Stimulated activated effector memory CD8-positive, alpha-beta T cell treated with anti-CD3 and anti-CD28 coated beads, Interleukin-12 subunit alpha, Interleukin-12 subunit beta, amount 100 ng/mL, for 72 hours (primary cell): ENCODE measurements at places on chromosomes 5 and 9.
A peak's percentile ranks its signal among the peaks of the same experiment; 100 is the strongest.

GRCh38 chr5:179817890-179818745, 2.6 kb upstream of the SQSTM1 start:
- no peak for DNase-seq

DNA sequence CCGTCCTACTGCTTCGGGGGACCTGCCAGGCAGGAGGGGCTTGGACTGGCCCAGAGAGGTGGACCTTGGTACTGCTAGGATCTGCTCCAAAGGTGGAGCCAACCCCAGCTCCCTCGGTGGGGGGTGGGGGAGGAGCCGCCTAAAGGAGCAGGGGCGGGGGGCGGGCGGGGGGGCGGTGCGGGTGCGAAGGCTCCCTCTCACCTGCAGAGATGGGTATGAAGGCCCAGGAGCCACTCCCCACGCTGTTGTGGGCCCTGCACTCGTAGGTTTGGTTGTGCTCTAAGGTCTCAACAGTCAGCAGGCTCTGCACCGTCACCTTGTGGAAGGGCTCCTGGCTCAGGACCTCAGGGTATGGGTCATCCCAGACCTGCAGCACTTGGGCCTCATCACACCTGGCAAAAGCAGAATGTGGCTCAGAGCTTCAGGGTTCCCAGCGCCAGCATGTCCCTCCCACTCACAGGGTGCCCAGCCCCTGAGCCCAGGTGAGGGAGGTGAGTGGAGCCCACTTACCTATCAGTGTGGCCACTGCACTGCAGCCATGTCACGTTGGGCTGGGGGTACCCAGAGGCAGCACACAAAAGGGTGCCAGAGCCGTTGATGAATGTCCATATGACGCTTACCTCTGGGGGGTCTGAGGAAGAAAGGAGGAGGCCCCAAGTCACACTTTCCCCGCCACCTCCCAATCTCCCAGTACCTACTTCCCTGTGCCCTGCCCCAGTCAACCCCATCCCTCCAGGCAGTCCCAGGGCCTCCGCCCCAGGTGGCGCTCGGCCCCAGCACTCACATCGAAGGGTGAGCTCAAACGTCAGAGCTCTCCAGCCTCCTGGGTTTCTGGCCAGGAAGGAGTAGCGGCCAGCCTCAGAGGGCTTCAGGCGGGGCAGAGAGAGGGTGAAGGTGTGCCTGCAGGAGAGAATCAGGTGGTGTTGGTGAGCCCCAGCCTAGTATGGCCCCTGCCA, 16.4 kb downstream of the CSF1R start:
- no peak for DNase-seq

DNA sequence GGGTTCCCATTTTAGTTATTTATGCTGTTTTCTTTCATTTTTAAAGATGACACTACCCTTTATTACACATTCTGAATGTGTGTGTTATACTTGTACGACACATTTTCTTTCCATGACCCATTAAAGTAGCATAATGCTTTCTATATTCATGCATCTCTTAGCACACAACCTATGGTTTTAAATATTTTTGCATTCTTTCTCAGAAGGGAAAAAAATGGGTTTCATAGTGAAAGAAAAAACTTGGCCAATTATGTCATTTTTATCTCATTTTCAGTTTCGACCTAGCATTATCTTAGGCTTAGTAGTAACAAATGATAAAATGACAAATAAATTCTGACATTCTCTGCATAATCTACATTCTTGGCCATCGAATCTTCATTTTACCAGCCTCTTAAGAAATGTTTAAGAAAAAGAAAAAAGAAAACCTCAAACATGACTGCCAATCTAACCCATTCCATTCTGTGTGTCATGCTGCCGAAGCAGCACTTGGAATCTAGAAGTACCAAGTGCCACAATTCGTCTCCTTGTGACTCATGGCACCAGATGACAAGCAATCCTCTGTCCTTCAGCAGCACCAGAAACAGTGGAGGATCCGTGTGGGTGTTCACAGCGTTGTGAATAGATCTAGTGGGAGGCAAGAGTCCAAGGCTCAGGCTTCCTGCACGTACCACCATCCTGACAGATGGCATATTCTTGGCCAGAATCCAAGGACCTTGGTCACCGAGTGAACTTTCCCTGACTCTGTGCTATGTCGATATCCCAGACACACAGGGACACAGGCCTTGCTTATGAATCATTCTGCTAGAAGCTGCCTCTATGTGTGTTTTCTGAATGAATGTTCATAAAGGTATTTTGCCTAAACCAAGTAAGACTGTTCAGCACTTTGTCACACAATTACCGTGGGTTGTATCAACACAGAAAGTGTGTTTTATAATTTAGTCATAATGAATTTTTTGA, 502.7 kb downstream of the NR2F1-AS1 start:
- DNase-seq: no peak

DNA sequence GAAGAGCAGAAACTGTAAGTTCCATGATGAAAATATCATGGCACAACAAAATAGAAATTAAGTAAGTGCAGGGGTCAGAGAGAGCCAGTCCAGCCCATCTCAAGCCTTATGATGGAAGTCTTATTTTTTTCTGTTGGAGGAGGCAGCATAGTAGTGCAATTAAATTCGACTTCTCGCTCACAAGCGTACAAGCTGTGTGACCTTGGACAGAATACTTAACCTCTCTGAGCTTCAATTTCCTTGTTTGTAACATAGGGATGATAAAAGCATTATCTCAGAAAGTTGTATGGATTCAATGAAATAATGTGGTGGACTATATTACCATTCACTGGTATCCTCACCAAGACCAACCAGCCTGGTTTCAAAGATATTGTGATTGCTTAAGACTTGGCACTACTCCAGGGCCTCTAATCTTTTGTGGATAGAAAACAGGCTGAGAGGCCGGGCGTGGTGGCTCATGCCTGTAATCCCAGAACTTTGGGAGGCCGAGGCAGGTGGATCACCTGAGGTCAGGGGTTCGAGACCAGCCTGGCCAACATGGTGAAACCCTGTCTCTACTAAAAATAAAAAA, 26.8 kb upstream of the MVB12B start:
- DNase-seq: no peak

- DNase-seq: no peak
Measured at GRCh38 chr9:136024696-136025316, 63.6 kb upstream of the UBAC1 start.

GRCh38 chr5:88660264-88660946, 222.6 kb downstream of the MEF2C start:
- DNase-seq: no peak

DNA sequence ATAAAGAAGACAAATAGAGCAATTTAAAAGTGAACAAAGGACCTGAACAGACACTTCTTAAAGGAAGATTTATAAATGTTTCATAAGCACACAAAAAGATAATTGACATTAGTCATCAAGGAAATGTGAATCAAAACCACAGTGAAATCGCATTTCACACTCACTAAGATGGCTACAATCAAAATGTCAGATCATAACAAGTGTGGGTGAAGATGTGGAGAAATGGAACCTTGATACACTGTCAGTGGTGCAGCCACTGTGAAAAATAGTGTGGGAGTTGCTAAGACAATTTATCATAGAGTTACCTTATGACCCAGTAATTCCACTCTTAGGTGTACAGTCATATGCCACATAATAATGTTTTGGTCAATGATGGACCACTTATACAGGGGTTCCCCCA, 54.5 kb upstream of the HTR4 start:
- DNase-seq: peak; percentile 63

DNA sequence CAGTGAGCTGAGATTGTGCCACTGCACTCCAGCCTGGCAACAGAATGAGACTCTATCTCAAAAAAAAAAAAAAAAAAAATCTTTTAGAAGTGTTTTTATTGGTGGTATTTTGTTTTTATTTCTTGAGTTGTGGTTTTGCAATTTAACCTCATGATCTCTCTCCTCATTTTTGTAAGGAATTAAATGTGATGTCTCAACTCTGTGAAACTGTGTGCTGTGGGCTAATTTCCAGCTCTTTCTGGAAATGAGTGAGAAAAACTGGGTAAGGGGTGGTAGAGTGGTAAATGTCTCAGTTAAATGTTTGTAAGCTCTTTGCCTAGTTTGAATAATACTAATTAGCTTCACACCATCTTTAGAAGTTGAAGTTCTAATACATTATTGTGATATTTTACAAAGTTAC, 29.0 kb downstream of the ACO1 start:
- no peak for DNase-seq

- no peak for DNase-seq
Measured at GRCh38 chr5:172064358-172064757, 57.9 kb upstream of the FBXW11 start.

DNA sequence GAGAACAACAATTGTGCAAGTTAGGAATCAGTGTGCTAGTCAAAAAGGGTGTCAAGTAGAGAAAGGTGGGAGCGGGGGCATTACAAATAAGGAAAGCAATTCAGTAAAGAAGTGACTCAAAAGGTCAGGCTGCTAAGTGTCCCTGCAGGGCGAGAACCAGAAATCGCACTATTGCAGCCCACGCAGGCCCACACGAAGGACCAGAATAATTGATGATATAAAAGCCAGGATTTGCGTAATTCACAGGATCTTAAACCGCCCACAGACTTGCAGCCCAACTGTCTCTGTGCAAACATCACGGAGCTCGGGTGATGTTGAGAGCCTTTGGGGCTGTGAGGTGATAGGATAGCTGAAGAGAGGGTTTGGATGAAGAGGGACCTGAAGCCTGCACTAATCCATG, 349.0 kb downstream of the BRINP1 start:
- DNase-seq: no peak

GRCh38 chr5:109701792-109702191, 12.1 kb downstream of the MAN2A1 start:
- no peak for DNase-seq

GRCh38 chr5:53343187-53343586, 137.2 kb upstream of the FST start:
- DNase-seq: no peak

- no peak for DNase-seq
Measured at GRCh38 chr5:73825736-73826135, 199.7 kb downstream of the ARHGEF28 start.
